ENCODE measurements at places on chromosomes 2 and 18. TPM values are rescaled to one million over a fixed set of nuclear protein-coding genes. Genes with fewer than 3 reads are reported as not detected.
A peak's percentile ranks its signal among the peaks of the same experiment; 100 is the strongest.

The RBKS gene
- total RNA-seq: 2.9 TPM

The MMADHC gene
- 84.2 TPM for total RNA-seq

DNA sequence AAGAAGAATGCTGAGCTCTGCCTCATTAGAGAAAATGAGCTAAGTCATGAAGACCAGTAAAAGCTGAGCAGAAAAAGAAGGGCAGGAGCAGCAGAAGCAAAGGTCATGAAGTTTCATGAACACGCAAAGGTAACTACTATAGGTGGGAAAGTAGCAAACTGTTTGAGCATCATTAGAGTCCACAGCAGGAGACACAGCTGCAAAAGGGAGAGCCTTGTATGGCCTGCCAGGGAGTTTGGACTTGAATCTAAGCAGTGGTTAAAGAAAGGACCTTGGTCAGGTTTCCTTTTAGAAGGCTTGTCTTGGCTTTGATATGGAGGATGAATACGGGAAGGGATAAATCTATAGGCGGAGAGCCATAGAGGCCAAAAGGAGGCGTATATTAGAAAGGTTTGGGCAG is 34.0 kb downstream of the DAPL1 start:
- DNase-seq: no peak

DNA sequence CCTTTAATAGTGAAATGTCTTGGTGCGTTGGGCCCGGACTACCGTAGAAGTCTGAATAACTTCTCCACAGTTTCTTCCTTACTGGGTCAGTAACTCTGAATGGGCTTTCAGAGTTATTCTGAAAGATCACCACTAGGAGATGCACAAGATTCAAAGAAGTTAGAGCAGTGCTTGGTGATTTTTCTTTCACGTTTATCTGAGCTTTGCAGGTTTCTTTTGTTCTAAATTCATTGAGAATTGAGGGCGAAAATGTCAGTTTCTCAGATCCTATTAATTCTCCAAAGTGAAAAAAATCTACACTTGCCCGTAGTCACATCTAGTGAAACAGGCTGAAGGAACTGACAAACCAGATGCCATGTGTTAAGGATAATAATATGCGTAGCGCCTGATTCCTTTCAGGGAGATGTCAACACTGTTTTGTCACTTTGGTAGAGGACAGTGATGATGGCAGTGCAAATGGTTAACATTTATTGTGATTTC is 70.1 kb downstream of the QPCT start:
- no peak for DNase-seq

GRCh38 chr2:30780776-30781330 is 26.4 kb downstream of the CAPN13 start:
- no peak for DNase-seq

DNA sequence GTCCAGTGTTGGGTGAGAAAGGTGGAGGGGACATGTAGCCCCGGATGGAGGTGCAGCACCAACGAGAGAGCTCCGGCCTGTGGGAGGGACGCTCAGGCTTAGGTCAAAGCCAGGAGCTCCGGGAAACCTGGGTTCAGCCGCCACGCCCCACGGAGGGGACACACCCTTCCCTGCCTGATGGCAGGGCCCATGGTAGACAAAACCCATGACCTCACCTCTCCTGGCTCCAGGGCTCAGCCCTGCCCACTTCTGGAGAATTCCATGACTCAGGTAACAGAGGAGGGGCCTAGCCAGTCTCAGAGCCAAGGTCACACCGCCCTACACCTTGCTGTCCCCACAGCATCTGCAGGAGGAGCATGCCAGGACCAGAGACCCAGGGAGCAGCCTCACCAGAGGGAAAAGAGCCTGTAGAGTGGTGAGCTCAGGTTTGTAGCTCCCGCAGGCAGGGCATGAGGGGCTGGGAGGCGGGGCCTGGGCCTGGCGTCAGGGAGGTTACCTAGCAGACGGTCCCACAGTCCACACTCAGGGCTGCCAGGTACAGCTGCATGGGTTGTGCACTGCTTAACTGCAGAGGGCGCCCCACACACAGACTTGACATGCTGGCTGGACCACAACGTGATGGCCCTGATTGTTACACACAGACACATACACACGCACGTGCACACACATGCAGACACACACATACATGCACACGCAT is 70.8 kb upstream of the SMAD7 start:
- DNase-seq: peak; percentile 77

DNA sequence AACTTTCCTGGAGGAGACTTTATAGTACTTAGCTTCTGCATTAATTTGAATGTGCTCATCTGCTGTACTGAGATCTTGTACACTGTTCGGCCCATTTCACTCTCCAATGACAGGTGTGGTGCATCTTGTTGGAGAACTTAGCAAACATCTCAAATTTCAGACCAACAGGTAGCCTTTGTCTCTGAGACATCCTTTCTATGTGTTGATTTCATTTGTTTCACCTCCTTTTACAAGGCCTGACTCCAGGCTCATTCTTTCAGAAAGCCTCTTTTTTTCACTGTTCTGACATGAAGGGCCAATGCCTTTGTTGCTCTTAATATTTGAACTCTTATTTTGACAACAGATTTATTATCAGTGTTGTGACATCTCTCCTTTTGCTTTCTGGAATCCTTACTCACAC is 271.8 kb upstream of the FANCL start:
- DNase-seq: no peak

- DNase-seq: no peak
Observed at GRCh38 chr2:200786423-200786822, 25.3 kb upstream of the BZW1 start.

- no peak for DNase-seq
Observed at GRCh38 chr2:238336793-238337444, 16.6 kb downstream of the TRAF3IP1 start.

DNA sequence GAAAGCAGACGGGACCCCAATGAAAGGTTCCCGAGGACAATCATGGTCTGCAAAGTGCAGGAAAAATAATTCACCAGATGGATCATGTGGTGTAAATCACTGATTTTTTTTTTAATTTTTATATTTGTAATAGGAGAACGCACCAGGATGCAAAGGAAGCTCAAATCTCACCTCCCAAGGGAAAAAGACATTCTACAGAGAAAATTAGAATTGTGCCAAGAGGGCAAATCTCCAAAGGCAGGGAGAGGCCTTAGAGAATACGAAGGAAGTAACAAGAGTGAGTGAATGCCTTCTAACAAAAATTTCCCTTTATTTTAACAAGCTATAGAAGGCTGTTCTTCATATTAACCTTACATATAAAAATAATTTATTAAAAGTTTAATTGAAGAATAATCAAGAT is 90.9 kb downstream of the ANKRD44 start:
- DNase-seq: no peak

All from breast epithelium (tissue), 4 donors.